ENCODE measurements at places on chromosomes 5 and 9. TPM values are rescaled to one million over a fixed set of nuclear protein-coding genes. Genes with fewer than 3 reads are reported as not detected.

- DNase-seq = no peak
Measured at GRCh38 chr5:34604119-34604675, 51.9 kb upstream of the RAI14 start.

DNA sequence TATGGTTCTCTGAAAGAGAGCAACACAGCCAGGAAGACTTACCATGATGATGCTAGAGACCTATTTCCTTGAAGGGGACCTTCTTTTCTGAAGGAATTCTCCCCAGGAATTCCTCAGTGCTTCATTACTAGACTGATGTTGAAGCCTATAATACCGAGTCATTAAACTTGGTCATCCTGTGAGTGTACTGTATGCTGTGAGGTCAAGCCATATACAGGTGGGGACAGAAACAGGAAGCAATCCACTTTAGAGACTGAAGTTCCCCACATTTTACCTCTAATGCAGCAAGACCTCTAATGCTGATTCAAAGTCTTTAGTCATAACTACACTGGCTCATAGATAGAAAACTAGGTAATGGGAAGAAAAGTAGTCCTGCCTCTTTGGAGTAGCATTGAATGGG is 77.1 kb upstream of the RASEF start:
- no peak for DNase-seq

DNA sequence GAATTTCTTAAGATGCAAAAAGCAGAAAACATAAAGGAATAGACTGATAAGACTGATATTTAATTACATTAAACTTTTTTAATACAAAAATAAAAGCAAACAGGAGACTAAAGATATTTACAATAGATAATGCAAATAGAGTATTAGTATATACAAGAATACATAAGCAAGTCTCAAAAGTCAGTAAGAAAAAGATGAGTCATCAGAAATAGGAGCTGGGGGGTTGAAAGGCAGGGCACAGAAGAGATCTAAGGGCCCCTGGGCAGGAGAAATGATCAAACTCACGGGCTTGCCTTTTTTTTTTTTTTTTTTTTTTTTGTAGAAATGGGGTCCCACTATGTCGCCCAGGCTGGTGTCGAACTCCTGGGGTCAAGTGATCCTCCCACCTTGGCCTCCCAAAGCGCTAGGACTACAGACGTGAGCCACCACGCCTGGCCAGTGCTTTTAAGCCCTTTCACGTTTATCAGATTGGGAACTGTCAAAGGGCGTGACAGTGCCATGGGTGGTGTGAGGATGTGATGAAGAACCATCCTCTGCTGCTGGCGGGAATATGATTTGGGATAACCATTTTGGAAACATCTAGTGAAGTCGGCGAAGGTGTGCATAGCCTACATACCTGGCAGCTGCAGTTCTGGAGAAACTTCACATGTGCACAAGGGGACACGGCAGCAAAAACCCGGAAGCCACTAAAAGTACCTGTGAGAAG is 126.1 kb downstream of the CACNA1B start:
- DNase-seq = no peak

DNA sequence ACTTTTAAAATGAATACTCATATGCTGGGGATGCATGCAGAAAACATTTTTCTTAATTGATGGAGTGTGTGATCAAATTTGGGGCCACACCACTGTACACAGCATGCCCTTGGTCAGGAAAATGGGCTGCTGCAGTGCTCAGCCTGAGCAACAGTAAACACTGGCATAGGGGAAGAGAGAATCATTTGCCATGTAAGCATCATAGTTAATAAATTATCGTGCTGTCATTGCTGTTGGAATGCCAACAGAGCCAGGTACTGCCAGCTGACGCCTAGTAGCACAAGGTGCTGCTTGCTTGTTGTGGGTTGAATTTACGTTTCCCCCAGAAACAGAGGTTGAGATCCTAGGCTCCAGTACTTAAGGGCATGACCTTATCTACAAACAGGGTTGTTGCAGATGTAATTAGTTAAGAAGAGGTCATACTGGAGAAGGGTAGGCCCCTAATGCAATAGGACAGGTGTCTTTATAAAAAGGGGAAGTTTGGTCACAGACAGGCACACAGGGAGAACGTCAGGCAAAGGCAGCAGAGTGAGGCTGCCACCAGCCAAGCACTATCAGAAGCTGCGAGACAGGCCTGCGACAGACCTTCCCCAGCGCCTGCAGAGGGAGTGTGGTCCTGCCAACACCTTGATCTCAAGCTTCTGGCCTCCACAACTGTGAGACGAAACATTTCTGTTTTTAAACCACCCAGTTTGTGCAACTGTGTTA is 25.3 kb downstream of the DAP start:
- DNase-seq = peak; percentile 47

DNA sequence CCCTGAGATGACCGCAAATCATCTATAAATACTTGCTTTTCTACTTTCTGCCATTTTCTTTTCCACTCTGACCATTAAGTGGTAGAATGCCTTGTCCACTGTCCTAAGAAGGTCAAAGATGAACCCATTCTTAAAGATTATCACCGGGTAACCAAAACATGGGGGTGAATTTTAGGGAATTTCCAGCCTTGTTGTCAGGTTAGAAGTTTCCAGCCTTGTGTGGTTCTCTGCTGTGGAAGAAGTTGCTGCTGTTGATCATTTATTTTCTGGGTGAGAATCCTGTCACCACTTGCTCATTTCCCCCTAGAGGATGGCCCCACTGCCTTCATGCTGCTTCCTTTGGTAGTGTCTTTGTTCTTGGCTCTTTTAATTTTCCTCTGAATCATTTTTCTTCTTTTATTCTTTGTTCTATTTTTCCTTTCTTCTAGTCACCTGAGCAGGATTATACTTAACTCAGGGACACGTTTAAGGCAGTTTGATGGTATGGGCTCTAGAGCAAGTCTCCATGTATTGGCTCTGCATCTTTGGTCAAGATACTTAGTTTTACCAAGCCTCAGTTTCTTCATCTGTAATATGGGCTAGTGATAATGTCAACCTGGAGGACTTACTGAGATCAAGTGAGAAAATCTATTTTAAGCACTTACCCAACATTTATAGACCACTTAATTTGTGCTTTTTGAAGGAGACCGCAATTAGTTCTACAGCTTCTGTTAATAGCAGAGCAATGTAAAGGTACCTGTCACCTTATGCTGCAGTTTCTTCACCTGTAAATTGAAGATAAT is 266.2 kb downstream of the ARHGAP26 start:
- DNase-seq = no peak

Gene MAMDC4
- total RNA-seq = 6.0 TPM

- no peak for DNase-seq
Measured at GRCh38 chr5:71640408-71640807, 53.3 kb downstream of the MCCC2 start.

Gene CTSV
- 1.3 TPM for total RNA-seq

Gene FYB1
- 1.9 TPM for total RNA-seq

GRCh38 chr5:170442921-170443320 is 53.8 kb upstream of the KCNMB1 start:
- no peak for DNase-seq

Gene ACTBL2
- total RNA-seq = not detected

Gene PLPPR1
- total RNA-seq = 65.3 TPM

GRCh38 chr9:111807197-111807596 is 12.5 kb upstream of the SHOC1 start:
- DNase-seq = no peak

GRCh38 chr5:135429301-135430134 is 17.6 kb downstream of the DCANP1 start:
- no peak for DNase-seq

Gene HTR1A
- total RNA-seq = 5.0 TPM

- DNase-seq = no peak
Measured at GRCh38 chr5:119522841-119523240, 70.5 kb downstream of the HSD17B4 start.

Gene ADAMTS12
- total RNA-seq = 7.6 TPM
